Hepatocyte (in vitro differentiated cells): ENCODE measurements at places on chromosomes 11 and 22. TPM values are rescaled to one million over a fixed set of nuclear protein-coding genes. Genes with fewer than 3 reads are reported as not detected.

The TAGLN gene
- 94.0 and 113 TPM in 2 replicates for polyA plus RNA-seq

DNA sequence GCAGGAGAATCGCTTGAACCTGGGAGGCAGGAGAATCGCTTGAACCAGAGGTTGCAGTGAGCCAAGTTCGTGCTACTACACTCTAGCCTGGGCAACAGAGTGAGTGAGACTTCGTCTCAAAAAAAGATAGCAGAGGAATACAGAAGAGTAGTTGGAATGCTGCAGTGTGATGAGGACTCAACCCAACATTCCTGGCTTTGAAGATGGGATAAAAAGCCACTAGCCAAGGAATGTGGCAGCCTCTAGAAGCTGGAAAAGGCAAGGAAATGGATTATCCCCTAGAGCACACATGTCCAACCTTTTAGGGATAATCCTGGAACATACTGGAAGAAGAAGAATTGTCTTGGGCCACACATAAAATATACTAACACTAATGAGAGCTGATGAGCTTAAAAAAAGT, 13.9 kb downstream of the SLC25A17 start:
- no peak overlapping the region for H3K27ac ChIP-seq
- H3K36me3 ChIP-seq, result no peaks in the 10 kb centered on the region
- no peak overlapping the region for H3K4me3 ChIP-seq
- no peaks in the 10 kb centered on the region for H3K4me1 ChIP-seq
- H3K27me3 ChIP-seq, result no peaks in the 10 kb centered on the region
- DNase-seq, result no peak

- no peaks in the 10 kb centered on the region for H3K4me1 ChIP-seq
- no peaks in the 10 kb centered on the region for H3K36me3 ChIP-seq
- H3K4me3 ChIP-seq, result no peak overlapping the region
- no peak for DNase-seq
Measured at GRCh38 chr22:48659404-48659996, 1168.2 kb downstream of the BRD1 start.

- no peak overlapping the region for H3K27ac ChIP-seq
- H3K27me3 ChIP-seq, result no peaks in the 10 kb centered on the region
Measured at GRCh38 chr11:121418625-121419114, 33.4 kb upstream of the SORL1 start.

DNA sequence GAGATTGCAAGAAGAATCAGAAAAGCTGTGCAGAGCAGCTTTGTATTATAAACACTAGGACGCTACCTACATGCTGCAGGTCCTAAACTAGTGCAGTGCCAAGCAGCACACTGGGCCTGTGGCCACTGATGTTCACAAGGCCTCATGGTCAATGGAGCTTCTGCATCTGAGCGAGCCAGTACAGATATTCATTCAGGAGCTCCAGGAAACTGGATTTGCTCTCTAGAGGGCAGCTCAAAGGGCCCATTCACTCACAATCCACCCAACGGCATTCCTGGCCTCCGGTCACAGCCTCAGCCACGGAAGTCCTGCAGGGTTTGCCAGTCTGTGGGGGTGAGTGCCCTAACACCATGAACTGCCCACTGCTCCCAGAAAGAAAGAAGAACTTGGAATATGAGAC, 5.8 kb upstream of the TBC1D10A start:
- peaks cover 10% of the 10 kb centered on the region for H3K4me1 ChIP-seq
- no peaks in the 10 kb centered on the region for H3K36me3 ChIP-seq
- DNase-seq, result no peak

GRCh38 chr22:39237318-39238100, 7.3 kb downstream of the PDGFB start:
- H3K27ac ChIP-seq, result no peak overlapping the region
- H3K27me3 ChIP-seq, result no peaks in the 10 kb centered on the region
- no peak overlapping the region for H3K4me3 ChIP-seq
- H3K36me3 ChIP-seq, result no peaks in the 10 kb centered on the region
- no peak for DNase-seq
- peaks cover 32% of the 10 kb centered on the region for H3K4me1 ChIP-seq

DNA sequence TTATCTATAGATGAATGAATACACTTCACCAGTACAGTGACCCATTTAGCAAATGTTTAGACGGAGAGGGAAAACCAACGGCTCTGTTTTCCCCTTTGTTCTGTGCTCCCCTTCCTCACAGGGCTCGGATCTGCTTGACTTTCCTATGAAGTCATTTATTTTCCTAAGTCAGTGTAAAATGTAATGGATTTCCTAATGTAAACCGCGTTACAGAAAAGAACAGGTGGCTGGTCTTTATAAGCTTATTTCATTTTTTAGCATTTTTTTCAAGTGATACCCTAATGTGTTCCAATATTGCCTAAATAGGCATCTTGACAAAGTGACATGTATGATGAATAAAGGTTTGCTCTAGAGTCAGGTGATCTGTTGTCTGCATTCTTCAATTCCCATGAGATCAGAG, 207.5 kb downstream of the PGR start:
- peaks cover 3% of the 10 kb centered on the region for H3K4me1 ChIP-seq
- H3K27ac ChIP-seq, result no peak overlapping the region
- H3K27me3 ChIP-seq, result no peaks in the 10 kb centered on the region
- no peak overlapping the region for H3K4me3 ChIP-seq

DNA sequence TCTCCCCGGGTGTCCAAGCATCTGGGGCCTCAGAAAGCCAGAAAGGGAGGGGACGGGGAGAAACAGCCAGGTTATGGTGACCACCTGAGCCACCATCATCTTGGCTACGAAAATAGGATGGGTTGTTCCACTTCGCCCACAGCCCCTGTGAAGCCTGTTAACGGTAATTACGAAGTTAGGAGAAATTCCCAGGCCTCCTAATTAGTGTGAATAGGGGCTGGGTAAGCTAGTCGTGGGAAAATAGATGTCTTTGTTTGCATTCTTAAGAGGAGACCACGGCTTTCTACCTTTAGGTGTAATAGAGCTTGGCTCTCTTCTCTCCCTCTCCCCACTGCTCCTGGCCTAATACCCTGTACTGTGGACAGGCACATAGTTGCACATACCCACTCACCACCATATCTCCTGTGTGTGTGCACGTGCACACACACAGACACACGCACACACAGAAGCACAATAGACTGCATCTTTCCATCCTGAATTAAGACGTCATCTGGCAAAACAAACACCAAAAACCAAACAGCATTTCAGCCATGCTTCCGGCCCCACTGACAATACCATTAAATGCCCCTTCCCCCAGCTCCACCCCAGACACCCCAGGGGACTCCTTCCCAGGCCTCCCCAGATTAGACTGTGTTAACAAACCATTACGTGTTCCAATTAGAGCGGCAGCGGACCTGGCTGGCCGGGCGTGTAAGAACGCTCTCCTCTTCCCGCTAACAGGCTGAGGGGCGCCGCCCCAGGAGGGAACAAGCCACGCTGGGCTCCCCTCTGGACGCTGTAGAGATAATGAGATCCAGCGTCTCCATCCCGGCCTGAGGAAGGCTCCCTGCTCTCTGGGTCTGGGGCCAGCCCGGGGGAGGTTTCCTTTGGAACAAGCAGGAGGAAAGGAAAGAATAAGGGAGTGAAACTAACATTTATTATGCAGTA, 72.8 kb downstream of the TP53I11 start:
- H3K4me3 ChIP-seq, result no peak overlapping the region
- H3K36me3 ChIP-seq, result no peaks in the 10 kb centered on the region
- peak; percentile 36 for DNase-seq
- H3K4me1 ChIP-seq, result peaks cover 12% of the 10 kb centered on the region
- H3K27ac ChIP-seq, result peak overlapping the region; percentile 45
